ENCODE measurements at places on chromosomes 1 and 21.

- DNase-seq: no peak
Observed at GRCh38 chr1:201319631-201320030, 36.3 kb downstream of the PKP1 start.

GRCh38 chr1:152169366-152170025 is 10.5 kb upstream of the RPTN start:
- no peak for DNase-seq

- DNase-seq: no peak
Observed at GRCh38 chr1:160836981-160837557, 25.6 kb downstream of the CD244 start.

GRCh38 chr1:56908619-56909221 is 54.1 kb downstream of the C8A start:
- no peak for DNase-seq

DNA sequence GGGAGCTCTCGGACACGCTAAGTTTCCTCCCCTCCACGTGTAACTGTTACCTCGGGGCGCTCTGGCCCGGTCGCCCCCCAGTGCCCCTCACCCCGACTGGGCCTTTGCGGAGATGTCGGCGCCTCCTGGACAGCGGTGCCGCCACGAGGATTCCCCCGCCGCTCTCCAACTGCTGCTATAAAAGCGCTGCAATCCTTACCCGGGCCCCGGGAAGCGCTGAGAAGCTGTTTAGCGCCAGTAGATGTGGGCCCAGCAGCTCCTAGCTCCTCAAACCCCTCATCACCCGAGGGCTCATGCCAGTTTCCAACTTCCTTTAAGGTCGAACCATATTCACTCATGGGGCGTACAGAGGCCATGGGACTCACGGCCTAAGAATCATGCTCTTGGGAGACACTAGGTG is 361 bp upstream of the LMX1A start:
- DNase-seq: no peak

GRCh38 chr1:32900956-32901822 is at the start of gene TMEM54:
Gene TMEM54, minus strand, starts transcription at chr1:32901389. Its CDS starts 151 bp downstream, at chr1:32901238.
- no peak for DNase-seq

- DNase-seq: no peak
Observed at GRCh38 chr1:67138813-67139499, 4.2 kb upstream of the C1orf141 start.

- no peak for DNase-seq
Observed at GRCh38 chr1:199898654-199899053, 128.9 kb upstream of the NR5A2 start.
